ENCODE measurements at places on chromosomes 11 and 22. TPM values are rescaled to one million over a fixed set of nuclear protein-coding genes. Genes with fewer than 3 reads are reported as not detected.

GRCh38 chr11:37264783-37265182 lies 666.7 kb upstream of the RAG2 start:
- no peak overlapping the region for H3K27ac ChIP-seq
- H3K36me3 ChIP-seq, result no peaks in the 10 kb centered on the region
- H3K27me3 ChIP-seq, result no peaks in the 10 kb centered on the region
- no peak for DNase-seq
- H3K4me1 ChIP-seq, result no peaks in the 10 kb centered on the region

GDPD4 gene
- polyA plus RNA-seq, result 0.07 TPM

RFPL1 gene
- polyA plus RNA-seq, result 0.06 TPM

DNA sequence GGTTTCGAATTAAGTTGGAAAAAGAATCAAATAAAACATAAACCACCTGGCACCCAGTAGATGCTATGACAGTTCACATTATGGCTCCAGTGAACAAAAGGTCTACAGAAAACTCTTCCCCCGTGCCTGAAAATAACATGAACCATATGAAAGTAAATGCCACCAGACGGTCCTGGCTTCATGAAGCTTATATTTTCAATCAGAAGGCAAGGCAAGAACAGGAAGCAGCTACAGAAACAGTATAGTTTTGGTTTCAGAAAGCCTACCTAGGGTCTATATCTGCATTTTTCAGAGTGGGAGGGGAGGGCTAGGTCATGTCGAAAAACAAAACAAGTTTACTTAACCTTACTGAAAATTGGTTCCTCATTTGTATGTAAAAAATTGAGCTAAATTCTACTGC lies 9.8 kb downstream of the RAB30 start:
- H3K27ac ChIP-seq, result peak overlapping the region; percentile 84
- peaks cover 88% of the 10 kb centered on the region for H3K4me1 ChIP-seq
- DNase-seq, result no peak
- H3K27me3 ChIP-seq, result no peaks in the 10 kb centered on the region

APOBEC3A gene
- 1.2 TPM for polyA plus RNA-seq

GRCh38 chr11:64322925-64323260 lies 5.0 kb downstream of the PRDX5 start:
- DNase-seq, result no peak
- H3K36me3 ChIP-seq, result no peaks in the 10 kb centered on the region
- H3K4me3 ChIP-seq, result no peak overlapping the region

- H3K27me3 ChIP-seq, result peaks cover 3% of the 10 kb centered on the region
- H3K4me3 ChIP-seq, result no peak overlapping the region
- DNase-seq, result peak; percentile 85
- H3K4me1 ChIP-seq, result peaks cover 11% of the 10 kb centered on the region
- peak overlapping the region; percentile 41 for H3K27ac ChIP-seq
Measured at GRCh38 chr11:118338637-118339061, 3.9 kb downstream of the CD3D start.

DNA sequence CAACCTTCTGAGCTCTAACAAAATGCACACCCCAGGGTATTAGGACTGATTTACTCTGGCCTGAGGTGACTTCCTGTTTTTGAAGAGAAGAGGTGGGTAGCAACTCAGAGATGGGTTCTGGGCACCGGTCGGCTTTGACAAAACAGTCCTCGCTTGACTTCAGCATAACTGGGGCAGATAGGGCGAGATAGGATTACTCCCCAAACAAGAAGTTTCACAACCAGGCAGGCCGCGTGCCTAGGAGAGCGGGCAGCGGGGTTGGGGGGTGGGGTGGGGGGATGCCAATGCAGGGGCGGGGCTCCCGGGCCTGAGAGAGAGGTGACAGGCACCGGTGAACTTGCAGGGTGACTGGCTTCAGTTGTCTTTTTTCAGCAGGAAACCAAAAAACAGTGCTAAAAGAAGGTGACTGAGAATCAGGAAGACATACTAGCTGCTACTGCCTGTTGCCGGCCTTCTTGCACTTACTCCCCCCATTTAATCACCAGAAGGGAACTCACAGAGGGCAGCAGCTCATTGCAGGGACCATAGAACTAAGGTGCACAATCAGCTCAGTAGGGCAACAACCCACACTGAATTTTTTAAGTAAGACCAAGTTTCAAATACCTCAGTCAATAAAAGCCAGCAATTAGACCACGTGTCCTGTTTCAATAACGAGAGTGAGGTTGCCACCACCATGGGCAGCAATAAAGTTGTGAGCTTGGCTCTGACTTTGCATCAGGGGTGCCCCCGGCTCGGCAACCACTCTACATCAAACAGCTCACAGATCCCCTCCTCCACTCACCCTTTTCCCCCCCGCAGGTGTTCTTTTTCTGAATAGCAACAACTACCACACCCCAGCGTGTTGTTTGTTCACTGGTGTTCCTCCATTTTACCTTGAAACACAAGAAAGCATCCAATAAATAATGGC lies 37.2 kb upstream of the ETS1 start:
- H3K36me3 ChIP-seq, result no peaks in the 10 kb centered on the region
- no peaks in the 10 kb centered on the region for H3K27me3 ChIP-seq
- peak overlapping the region; percentile 87 for H3K27ac ChIP-seq
- peaks cover 88% of the 10 kb centered on the region for H3K4me1 ChIP-seq
- H3K4me3 ChIP-seq, result no peak overlapping the region

GRCh38 chr11:2924381-2924780 lies 4.8 kb downstream of the PHLDA2 start:
- no peak overlapping the region for H3K27ac ChIP-seq
- no peaks in the 10 kb centered on the region for H3K36me3 ChIP-seq

DNA sequence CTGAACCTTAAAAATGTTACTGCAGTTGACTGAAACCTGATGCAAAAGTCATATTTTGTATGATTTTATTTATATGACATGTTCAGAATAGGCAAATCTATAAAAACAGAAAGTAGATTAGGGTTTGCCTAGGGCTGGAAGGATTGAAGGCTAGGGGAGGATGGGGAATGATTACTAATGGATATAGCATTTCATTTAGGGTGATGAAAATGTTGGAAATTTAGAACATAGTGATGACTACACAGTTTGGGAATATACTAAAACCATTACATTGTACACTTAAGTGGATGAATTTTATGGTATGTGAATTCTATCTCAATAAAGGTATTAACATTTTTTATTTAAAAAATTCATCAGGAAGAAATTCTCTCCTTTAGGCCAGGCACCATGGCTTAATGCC lies 22.9 kb upstream of the PAFAH1B2 start:
- H3K4me3 ChIP-seq, result no peak overlapping the region
- DNase-seq, result no peak
- no peaks in the 10 kb centered on the region for H3K4me1 ChIP-seq
- H3K36me3 ChIP-seq, result no peaks in the 10 kb centered on the region

DNA sequence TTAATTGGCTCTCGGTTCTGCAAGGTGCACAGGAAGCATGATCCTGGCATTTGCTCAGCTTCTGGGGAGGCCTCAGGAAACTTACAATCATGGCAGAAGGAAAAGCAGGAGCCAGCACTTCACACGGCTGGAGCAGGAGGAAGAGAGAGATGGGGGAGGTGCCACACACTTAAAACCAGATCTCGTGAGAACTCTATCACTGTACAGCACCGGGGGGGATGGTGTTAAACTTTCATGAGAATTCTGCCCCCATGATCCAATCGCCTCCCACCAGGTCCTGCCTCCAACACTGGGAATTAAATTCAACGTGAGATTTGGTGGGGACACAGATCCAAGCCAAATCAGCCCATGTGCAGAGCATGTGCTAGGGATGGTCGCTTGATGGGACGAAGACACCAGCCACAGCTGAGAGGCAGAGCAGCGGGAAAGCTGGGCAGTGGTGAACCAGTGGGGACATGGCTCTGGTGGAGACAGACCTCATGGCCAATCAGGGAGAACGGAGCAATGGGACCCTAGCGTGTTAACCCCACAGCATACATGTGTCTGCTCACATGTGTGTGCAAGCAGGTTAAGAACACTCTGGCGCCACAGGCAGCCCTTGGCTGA lies 6.2 kb downstream of the TANGO2 start:
- no peaks in the 10 kb centered on the region for H3K36me3 ChIP-seq
- H3K27me3 ChIP-seq, result no peaks in the 10 kb centered on the region
- H3K27ac ChIP-seq, result no peak overlapping the region
- DNase-seq, result peak; percentile 55
- H3K4me1 ChIP-seq, result peaks cover 12% of the 10 kb centered on the region

DNA sequence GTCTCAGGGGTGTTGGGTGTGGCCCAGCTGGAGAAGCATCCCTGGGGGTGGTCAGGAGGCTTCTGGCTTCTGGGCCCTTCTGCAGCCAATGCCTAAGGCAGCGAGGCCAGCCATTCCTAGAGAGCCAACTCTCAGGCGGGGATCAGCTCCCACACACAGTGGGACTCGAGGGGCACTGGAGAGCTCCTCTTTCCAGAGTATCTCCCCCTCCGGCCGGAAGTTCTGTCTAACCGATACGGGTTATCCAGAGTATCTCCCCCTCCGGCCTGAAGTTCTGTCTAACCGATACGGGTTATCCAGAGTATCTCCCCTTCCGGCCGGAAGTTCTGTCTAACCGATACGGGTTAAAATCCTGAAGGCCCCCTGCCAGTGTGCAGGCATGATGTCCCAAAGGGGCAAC lies 71.2 kb upstream of the B3GAT1 start:
- H3K27ac ChIP-seq, result no peak overlapping the region
- no peaks in the 10 kb centered on the region for H3K36me3 ChIP-seq
- no peaks in the 10 kb centered on the region for H3K27me3 ChIP-seq
- DNase-seq, result no peak
- H3K4me1 ChIP-seq, result no peaks in the 10 kb centered on the region

DNA sequence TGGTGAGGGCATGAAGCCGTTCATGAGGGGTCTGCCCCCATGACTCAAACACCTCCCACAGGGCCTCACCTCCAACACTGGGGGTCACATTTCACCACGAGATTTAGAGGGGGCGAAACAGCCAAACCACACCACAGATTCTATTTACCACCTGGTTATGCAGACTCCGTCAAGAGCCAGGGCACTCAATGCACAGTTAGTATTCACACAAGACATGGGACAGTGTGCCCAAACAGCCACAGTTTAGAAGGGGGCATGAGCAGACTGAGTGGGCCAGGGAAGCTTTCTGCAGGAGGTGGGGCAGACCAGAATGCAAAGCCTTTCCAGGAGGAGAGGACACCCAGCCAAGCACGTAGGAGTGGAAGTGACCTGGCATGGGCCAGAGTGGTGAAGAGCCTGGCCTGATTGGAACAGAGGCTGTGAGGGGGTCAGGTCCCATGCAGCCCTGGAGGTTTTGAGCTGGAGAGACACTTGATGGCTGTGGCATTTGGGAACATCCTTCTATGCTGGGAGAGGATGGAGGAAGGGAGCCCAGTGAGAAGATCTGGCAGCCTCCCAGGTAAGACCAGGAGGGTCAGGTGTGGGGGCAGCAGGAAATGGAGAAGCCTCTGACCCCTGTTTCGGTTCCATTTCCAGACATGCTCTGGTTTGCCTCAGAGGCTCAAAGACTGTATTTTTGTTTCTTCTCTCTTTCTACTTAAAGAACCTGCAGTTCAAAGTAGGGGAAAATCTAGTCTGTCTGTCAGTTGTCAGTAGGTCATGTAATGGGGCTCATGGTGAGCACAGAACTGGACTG lies 199.1 kb upstream of the NCAM1 start:
- H3K27ac ChIP-seq, result no peak overlapping the region
- H3K27me3 ChIP-seq, result no peaks in the 10 kb centered on the region
- no peaks in the 10 kb centered on the region for H3K36me3 ChIP-seq
- H3K4me3 ChIP-seq, result no peak overlapping the region
- DNase-seq, result no peak

Data from spleen (tissue), 13 donors.